Glomerular endothelial cell (primary cell): ENCODE measurements at places on chromosomes 5 and 9. TPM values are rescaled to one million over a fixed set of nuclear protein-coding genes. Genes with fewer than 3 reads are reported as not detected.
A peak's percentile ranks its signal among the peaks of the same experiment; 100 is the strongest.

DIMT1 gene
- 12.8 and 27.7 TPM in 2 replicates for total RNA-seq

DNA sequence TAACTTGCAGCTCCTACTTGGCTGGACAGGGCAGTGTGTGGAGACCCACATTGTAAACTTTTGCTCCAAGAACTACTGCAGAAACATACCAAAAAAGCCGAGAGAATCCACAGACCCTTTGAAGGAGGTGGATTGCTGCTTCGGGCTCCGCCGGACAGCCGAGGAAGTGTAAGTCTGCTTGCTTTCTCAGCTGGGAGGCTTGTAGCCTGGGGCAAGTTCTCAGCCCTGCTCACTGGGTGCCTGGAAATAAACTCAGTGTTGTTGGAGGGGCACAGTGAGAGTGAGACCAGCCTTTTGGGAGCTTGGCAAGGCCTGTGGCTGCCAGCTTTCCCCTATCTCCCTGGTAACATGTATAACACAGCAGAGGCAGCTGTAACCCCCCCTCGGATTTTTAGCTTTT, 215.6 kb downstream of the SYK start:
- DNase-seq = no peak

- DNase-seq = no peak
Observed at GRCh38 chr9:136078498-136079011, 16.5 kb downstream of the NACC2 start.

GRCh38 chr5:152305525-152305924, 99.6 kb downstream of the NMUR2 start:
- DNase-seq = no peak

TAF9 gene
- total RNA-seq = 54.3 and 54.9 TPM in 2 replicates

ZFP2 gene
- total RNA-seq = 0.39 and 0.82 TPM in 2 replicates

DNA sequence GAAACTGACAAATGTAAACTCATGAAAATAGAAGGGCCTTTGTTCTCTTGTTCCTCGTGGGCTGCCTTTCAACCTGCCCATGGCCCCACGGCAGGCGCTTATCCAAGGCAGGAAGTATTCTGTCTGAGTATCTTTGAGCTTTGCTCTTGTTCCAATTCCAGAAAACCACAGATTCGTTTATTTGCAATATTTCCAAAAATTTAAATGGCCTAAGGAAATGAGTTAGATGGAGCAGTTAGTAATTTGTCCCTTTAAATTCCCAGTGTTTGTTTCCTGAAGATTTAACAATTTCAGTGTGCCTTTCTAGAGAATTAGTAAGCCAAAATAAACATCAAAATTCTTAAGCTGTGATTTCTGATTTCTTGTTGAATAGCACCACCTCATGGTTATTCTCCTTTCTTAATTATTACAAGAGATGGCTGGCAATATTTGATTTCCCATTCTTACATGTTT, 299.4 kb upstream of the RASA1 start:
- peak; percentile 55 for DNase-seq

- no peak for DNase-seq
Observed at GRCh38 chr9:25678147-25678666, at the start of gene TUSC1. Gene TUSC1 (minus strand): TSS chr9:25678444. CDS start chr9:25678312, 132 bp downstream.

DNA sequence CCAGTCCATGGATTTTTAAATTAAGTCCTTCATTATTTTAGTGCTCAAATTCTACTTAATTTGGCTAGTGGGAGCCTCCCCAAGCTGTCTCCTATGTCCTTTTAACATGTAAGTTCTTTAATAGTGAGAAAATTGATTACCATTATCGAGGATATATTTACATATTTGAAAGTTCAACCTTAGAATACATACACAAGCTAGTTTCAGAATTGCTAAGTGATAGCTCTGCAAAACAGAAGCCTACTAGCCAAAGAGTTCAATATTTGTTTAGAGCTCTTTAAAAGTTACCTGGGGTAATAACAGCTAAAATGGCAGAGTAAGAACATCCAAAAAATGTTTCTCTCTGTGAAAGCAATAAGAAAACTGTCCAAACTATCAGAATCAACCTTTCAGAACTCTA, 48.2 kb downstream of the LOX start:
- DNase-seq = no peak

GRCh38 chr5:102048940-102049339, 247.1 kb downstream of the SLCO4C1 start:
- DNase-seq = no peak

DNA sequence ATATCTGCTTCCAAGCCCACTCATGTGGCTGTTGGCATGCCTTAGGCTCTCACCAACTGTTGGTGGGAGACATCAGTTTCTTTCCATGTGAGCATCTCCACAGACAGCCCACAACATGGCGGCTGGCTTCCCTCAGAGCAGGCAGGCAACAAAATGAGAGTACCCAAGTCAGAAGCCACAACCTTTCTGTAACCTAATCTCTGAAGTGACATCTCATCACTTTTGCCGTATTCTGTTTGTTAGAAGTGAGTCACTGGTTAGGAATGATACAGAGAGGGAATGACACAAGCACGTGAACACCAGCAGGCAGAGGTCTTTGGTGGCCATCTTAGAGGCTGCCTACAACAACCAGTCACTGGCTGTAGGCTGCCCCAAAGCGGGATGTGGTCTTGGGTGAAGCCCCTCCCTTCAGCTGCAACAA, 88.6 kb upstream of the RASGRF2 start:
- DNase-seq = no peak

GRCh38 chr5:155850370-155850769, 476.6 kb upstream of the SGCD start:
- no peak for DNase-seq

- no peak for DNase-seq
Observed at GRCh38 chr9:101604296-101604695, 9.5 kb upstream of the PPP3R2 start.

TAF11L5 gene
- total RNA-seq = not detected in 2 replicates

DNA sequence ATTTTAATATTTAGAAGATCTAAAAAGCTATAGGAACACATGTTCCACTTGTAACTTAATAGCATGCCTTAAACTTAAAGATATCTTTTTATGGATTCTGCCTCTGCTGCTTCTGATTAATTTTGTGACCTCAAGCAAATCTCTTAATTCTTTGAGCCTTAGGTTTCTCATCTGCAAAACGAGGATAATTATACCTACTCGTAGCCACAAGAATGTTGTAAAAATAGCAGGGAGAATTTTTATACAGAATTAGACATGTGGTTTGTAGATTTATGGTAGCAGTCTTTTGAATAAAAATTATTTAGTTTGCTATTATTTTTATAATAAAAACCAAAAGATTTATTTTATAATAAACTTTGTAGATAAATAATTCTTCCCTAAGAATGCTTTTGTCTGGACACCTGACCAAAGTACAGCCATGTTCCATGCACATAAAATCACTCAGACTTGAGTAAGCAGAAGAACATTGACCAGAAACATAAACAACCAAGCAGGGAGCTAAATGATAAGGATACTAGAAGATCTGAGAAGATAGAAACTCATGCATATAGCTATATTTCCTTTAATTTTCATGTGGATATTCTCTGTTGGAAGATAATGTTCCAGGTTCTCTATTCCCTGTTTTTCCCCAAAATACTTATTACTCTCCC, 18.5 kb downstream of the C9orf85 start:
- no peak for DNase-seq

DNA sequence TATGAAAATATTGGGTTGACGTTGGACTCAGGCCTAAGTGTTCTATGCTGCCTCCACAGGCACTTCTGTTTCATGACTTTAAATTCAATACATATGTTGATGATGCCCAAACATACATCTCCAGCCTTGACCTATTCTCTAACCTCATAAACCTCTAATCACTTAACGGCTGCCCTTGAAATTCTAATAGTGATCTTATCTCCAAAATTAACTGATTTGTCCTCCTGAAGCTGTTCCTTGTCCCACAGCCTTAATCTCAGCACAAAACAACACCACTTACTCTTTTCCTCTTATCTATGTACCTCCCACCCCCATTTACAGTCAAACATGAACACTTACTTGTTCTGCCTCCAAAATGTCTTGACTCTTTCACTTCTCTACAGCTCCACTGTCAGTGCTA, 43.3 kb downstream of the FGF10 start:
- DNase-seq = no peak

DNA sequence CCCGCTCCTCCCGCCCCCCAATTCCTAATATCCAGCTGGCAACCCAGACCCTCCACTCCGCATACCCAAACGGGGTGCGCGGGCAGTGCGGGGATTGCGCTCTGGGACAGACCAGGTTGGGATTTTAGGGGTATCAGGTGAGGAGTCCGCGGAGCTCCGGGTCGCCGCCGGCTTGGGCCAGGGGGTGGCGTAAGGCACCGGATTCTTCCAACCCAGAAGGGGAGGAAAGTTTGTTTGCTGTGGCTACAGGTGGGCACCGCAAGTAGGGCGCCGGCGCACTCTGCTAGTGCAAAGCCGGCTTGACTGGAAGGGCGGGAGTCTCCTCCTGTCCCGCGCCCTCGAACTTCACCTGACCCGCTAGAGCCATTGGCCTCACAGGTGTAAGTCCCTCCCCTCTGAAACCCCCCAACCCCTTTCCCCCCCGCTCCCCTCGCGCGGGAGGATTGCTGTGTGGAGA, 709 bp downstream of the IQGAP2 start:
- DNase-seq = no peak

TXNDC8 gene
- not detected in 2 replicates for total RNA-seq

- DNase-seq = no peak
Observed at GRCh38 chr9:22005021-22005701, 3.9 kb downstream of the CDKN2B start.

CDKN2B-AS1 gene
- total RNA-seq = 2.9 and 7.1 TPM in 2 replicates

DNA sequence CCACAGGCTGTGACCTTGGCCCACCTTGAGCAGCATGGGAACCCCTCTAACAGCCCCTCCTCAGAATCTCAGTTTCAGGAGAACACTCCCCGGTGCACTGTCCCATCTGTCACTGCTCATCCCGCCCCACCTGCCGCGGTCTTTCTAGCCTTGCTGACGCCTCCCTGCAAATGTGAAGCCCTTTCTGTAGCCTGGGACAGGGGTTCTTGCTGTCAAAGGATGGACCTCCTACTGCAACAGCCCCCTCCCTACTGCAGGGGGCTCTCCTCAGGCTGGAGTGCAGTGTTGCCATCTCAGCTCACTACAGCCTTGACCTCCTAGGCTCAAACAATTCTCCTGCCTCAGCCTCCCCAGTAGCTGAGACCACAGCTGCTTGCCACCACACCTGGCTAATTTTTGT, 20.0 kb downstream of the OR2V1 start:
- DNase-seq = no peak

SLC6A7 gene
- not detected in 2 replicates for total RNA-seq

- peak; percentile 74 for DNase-seq
Observed at GRCh38 chr9:32644698-32645097, 9.2 kb upstream of the TAF1L start.

MAML1 gene
- total RNA-seq = 21.7 and 25.1 TPM in 2 replicates

DNA sequence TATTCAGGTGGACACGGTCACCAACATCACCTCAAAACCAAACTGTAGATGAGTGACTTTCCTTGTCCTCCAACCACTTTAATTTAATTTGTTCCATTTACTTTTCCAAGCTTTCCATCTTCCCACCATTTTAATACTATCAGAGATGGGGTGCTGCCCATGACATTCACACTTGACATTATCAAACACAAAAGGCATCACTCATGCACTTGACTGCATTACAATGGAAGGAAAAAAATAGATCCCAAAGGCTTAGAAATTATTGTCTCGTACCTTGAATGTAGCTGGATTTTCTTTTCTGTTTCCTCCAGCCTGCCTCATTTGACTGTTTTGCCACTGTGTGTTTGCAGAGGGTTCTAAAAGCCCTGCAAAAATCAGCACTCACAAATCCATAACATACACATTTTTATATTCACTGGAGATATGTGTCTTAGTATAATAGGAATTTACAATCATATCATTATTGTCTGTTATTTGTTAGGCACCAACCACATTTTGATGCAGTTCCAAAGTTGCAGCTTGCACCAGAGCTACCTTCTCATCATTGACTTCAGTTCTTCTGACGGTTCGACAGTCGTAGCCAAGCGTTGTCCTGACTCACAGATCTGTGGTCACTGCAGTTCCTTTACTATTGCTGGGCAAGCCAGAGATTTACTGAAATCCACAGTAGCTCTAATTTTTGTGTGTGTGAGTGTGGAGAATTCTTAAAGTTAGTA, 712.3 kb upstream of the WWC1 start:
- no peak for DNase-seq

DNA sequence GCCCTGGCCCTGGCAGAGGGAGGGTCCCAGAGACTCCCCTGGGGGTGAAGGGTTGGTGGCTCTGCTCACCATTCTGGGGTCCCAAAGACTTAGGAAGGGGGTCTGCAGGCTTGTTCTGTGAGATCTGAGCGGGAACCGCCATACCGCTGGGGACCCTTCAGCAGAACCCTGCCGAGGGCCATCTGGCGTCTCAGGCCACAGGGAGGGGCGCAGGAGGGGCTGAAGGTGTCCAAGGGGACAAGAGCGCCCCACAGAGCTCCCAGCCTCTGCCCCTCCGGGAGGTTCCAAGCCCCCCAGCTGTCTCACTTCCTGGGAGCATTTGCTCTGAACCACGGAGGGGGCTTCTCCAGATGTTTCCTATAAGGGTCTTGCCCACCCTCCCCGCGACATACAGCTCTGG, 4.8 kb downstream of the FIBCD1 start:
- no peak for DNase-seq

ARHGEF28 gene
- total RNA-seq = 83.0 and 143 TPM in 2 replicates

GRCh38 chr5:153629027-153629895, 138.8 kb downstream of the GRIA1 start:
- peak; percentile 66 for DNase-seq

MARCOL gene
- not detected in 2 replicates for total RNA-seq

PCDHB12 gene
- total RNA-seq = 0.19 and 0.58 TPM in 2 replicates

DNA sequence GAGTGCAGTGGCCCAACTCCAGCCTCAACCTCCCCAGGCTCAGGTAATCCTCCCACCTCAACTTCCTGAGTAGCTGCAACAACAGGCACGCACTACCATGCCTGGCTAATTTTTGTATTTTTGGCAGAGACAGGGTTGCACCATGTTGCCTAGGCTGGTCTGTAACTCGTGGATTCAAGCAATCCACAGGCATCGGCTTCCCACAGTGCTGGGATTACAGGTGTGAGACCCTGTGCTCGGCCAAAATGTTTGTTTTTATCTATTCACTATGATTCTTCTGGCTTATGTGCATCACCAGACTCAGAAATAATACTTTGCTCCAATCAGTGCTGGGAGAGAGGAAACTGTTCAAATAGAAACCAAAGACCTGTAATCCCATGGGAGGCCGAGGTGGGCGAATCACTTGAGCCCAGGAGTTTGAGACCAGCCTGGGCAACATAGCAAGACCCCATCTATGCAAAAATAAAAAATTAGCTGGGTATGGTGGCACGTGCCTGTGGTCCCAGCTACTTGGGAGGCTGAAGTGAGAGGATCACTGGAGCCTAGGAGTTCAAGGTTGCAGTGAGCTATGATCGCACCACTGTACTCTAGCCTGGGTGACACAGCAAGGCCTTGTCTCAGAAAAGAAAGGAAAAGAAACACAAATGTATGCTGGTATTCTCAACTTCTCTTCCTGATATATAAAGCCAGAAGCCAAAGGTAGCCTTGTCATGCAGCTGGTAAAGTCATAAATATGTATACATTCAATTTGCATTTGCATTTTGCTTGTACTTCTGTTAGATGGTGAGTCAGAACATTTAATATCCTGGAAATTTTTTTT, 4.5 kb downstream of the PIP5K1B start:
- no peak for DNase-seq

CSF1R gene
- 0.10 TPM in 1 of 2 replicates, not detected in the other for total RNA-seq

DNA sequence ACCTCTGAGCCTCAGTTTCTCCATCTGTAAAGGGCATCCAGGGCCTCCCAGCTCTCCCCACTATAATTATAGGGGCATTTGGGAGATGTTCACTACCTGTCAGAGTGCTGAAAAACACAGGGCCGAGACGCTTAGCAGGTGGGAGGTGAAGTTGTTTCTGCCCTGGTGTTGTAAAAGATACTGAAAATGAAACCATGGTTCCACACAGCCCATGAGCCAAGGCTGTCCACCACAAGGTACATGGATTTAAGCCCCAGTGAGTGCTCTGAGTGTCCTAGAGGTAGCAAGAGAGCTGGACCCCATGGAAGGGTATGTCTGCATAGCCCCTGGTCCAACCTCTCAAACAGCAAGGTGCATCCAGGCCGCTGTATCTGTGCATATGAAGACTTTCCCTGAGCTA, 137.5 kb downstream of the C5orf15 start:
- no peak for DNase-seq
